Transverse colon (tissue), 4 donors: ENCODE measurements at places on chromosomes 12 and 14. TPM values are rescaled to one million over a fixed set of nuclear protein-coding genes. Genes with fewer than 3 reads are reported as not detected.

The DLK1 gene
- total RNA-seq: not detected

The GPR135 gene
- total RNA-seq: 7.4 TPM

The TC2N gene
- total RNA-seq: 65.5 TPM

The VRTN gene
- total RNA-seq: not detected

The GPR162 gene
- 3.1 TPM for total RNA-seq

The PIWIL1 gene
- not detected for total RNA-seq

The HELB gene
- total RNA-seq: 1.4 TPM

DNA sequence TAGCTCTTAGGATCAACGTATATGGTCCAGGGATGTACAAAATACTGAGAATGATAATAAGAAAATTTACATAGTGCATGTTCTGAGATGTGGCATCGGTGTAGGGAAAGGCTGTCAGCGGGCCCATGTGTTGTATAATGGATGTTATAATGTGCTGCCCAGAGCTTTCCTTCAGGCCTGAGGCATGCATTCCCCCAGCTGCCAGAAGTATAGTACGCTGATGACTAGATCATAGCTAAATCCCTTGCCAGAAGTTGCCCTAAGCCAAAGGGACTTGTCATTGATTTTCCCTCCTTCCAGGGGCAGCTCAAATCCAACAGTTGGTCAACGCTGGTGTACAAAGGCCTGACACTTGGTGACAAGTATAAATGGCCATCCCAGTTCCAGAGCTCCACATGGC lies 6.5 kb upstream of the OR11G2 start:
- H3K27me3 ChIP-seq: no peaks in the 10 kb centered on the region
- no peaks in the 10 kb centered on the region for H3K36me3 ChIP-seq
- H3K4me3 ChIP-seq: no peak overlapping the region

DNA sequence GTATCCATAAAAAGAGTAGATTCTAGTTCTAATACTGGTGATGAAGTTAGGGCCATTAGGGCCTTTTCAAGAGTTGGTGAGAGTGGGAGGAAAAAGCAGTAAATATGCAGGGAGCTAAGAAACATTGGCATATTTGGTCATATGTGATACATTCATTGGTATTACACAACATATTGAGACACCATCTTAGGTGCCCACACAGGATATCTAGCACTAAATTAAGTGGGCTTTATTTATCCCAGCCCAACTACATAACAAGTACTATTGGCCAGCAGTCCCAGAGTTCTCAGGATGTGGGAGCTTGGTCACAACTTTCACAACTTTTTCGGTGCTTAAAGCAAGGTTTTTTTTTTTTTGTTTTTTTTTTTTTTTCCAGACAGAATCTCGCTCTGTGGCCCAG lies 2.0 kb upstream of the ING4 start:
- H3K4me1 ChIP-seq: peaks cover 9% of the 10 kb centered on the region
- no peaks in the 10 kb centered on the region for H3K36me3 ChIP-seq
- no peak overlapping the region for H3K4me3 ChIP-seq
- no peaks in the 10 kb centered on the region for H3K27me3 ChIP-seq
- no peak for DNase-seq

DNA sequence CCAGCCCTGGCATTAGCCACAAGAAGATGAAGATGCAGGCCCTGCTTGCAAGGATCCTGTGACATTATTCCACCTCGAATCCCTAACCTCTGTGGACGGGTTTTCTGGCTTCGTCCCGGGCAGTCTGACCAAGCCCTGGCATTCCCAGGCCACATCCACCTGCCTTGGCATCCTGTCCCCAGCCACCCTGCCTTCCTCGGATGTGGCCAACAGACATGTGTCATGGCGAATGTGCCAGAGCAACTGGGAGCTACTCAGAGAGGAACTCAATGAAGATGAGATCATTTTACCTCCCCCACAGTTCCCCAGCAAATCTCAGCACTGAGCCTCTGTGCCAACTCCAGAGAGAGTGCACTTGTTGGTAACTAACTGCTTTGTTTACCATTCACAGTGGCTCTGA lies 33.5 kb upstream of the KCNA5 start:
- H3K4me1 ChIP-seq: no peaks in the 10 kb centered on the region
- H3K36me3 ChIP-seq: no peaks in the 10 kb centered on the region
- DNase-seq: no peak
- no peak overlapping the region for H3K4me3 ChIP-seq
- H3K27ac ChIP-seq: no peak overlapping the region

- no peak overlapping the region for H3K27ac ChIP-seq
- no peaks in the 10 kb centered on the region for H3K36me3 ChIP-seq
- no peak for DNase-seq
- H3K27me3 ChIP-seq: peaks cover 100% of the 10 kb centered on the region
- H3K4me3 ChIP-seq: peak overlapping the region; percentile 40
- H3K4me1 ChIP-seq: peaks cover 42% of the 10 kb centered on the region
Measured at GRCh38 chr12:53995378-53996239, 4.4 kb upstream of the HOXC9 start.

DNA sequence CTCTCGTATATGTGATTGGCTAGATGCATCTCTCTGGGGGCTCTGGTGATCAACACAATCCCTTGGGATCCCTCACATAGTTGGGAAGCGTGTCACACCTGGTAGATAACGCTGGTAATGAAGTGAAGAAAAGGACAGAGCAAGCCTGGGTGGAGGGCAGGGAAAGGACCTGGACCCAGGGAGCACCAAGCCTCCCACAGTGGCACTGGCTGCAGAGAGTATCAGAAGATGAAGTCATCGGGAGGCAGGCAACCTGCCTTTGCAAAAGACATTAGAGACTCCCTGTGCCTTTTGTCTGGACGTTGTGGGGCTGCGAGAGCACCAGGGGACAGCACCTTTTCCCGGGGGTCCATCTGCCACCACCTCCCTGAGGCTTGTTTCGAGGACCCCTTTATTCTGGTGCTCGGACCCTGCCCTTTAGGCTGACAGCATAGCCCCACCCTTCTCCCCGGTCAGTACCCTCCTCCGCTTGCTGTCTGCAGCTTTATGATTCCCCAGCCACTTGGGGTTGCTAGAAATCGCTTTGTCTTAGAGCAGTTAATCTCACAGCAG lies 116.4 kb downstream of the EML1 start:
- H3K4me1 ChIP-seq: no peaks in the 10 kb centered on the region
- H3K27me3 ChIP-seq: no peaks in the 10 kb centered on the region
- H3K36me3 ChIP-seq: no peaks in the 10 kb centered on the region
- no peak overlapping the region for H3K4me3 ChIP-seq

GRCh38 chr14:38309522-38310277 lies 53.8 kb upstream of the CLEC14A start:
- H3K4me1 ChIP-seq: no peaks in the 10 kb centered on the region
- H3K27me3 ChIP-seq: no peaks in the 10 kb centered on the region

GRCh38 chr14:22922294-22922693 lies 3.3 kb upstream of the RBM23 start:
- H3K36me3 ChIP-seq: peaks cover 20% of the 10 kb centered on the region
- no peak for DNase-seq
- peaks cover 7% of the 10 kb centered on the region for H3K4me1 ChIP-seq

DNA sequence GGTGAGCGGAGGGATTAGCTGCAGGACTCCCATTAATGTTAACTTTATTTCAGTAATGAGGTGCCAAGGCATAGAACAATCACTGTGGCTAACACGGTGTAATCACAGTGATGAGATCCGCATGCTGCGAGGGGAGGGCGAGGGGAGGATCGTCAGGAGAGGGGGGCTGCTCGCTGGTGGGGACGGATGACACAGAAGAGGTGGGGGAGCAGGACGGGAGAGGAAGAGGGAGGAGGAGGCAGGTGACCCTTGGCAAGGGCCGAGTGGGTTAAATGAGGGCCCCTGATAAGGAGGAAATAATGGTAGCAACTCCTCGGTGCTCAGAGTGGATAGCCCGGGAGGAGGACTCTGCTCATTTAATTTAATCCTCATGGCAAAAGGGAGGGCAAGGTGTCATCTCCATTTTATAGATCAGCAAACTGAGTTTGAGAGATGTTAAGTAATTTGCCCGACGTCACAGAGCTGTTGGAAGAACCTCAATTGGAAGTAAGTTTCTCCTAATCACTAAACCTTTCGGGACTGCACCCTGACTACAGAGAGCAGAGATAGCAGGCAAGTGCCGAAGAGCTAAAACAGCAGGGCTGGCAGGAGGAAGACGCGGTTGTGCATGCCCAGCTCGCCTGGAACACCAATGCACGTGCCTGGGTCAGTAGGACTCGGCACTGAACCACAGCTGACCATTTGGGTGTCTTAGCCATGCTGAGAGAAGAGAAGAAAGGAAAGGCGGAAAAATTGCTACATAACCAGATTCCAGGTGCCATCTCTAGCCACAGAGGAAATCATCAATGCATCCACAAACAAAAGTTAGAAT lies 43.0 kb downstream of the SPRING1 start:
- H3K27me3 ChIP-seq: peaks cover 21% of the 10 kb centered on the region
- H3K4me1 ChIP-seq: peaks cover 15% of the 10 kb centered on the region
- H3K4me3 ChIP-seq: no peak overlapping the region
- DNase-seq: no peak
- no peak overlapping the region for H3K27ac ChIP-seq

- no peak overlapping the region for H3K27ac ChIP-seq
- H3K4me1 ChIP-seq: no peaks in the 10 kb centered on the region
- no peaks in the 10 kb centered on the region for H3K27me3 ChIP-seq
- DNase-seq: no peak
Measured at GRCh38 chr14:72352012-72352411, 419.8 kb downstream of the RGS6 start.

DNA sequence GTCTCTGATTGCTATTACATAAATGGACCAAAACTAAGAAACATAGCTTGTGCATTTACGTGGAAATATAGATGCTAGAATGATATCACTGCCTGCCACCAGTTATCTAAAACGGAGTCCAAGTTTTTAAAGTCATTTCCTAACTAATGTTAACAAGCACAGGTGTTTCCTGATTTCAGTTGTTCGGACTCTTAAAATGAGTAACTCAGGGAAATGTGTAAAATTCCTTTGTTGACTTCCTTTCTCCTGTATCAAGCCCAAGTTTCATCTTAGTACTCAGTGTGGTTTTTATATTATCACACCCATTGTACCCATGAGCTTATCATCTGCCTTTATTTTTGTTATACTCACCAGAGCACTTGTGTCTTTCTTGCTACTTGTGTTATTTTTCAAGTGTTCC lies 13.2 kb upstream of the PRKCH start:
- H3K4me3 ChIP-seq: no peak overlapping the region
- DNase-seq: no peak
- no peaks in the 10 kb centered on the region for H3K27me3 ChIP-seq
- H3K4me1 ChIP-seq: no peaks in the 10 kb centered on the region
- H3K27ac ChIP-seq: no peak overlapping the region

DNA sequence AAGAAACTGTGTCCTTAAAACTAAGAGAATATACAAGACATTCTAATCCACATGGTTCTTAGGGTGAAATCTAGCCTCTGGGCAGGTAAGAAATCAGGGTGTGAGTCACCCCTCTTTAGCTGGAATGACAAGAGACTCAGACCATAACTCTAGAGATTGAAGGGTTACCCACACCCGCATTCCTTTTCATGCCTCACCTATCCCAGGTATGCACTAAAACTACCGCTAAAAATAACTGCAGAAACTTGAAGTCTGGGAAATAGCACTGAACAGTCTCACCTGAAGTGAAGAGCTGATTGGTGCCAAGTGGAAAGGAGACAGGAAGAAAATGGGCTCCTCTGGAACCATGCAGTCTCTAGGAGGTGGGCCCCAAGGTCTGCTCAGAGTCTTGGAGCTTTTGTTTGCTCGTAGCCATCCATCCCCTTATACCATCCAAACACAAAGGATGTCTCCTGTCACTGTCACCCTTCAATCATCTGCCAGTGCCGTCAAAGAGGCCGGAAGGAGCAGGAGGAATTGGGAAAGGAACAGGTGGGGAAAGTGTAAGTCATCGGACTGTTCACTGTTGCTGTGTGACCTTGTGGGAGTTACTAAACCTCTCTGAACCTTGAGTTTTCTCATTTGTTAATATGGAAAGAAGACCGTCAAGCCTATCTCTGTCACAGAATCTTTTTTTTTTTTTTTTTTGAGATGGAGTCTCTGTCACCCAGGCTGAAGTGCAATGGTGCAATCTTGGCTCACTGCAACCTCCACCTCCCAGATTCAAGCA lies 22.4 kb downstream of the DDX47 start:
- H3K4me3 ChIP-seq: no peak overlapping the region
- no peak for DNase-seq
- H3K36me3 ChIP-seq: peaks cover 9% of the 10 kb centered on the region
- peak overlapping the region; percentile 36 for H3K27ac ChIP-seq
- no peaks in the 10 kb centered on the region for H3K27me3 ChIP-seq

DNA sequence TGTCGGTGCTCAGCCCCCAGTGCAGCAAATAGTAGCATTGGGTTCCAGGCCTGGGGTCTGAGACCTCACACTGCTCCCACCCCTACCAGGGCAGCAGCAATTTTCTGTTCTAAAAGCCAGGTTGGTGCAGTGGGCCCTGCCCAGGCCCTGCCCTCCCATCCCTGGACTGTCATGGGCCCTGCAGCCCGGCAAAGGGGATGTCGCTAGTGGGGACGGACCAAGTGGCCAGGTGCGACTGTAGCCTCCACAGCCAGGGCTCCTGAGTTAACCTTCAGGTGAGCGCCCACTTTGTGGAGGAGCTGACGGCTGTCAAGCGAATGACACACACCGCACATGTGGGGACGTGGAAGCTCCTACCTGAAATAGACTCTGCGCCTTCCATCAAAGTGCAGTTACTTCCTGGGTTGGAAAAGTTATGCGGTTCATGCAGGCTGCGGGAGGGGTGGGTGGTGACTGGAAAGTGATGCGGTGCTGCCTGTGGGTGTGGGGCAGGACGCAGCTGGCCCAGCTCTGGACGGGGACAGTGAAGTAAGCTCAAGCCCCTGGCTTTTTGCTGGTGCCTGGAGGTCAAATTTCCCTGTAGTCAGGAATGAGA lies 1.5 kb downstream of the INF2 start:
- peak overlapping the region; percentile 94 for H3K27ac ChIP-seq
- H3K4me1 ChIP-seq: peaks cover 69% of the 10 kb centered on the region
- no peaks in the 10 kb centered on the region for H3K36me3 ChIP-seq

GRCh38 chr14:55136241-55136640 lies 7.2 kb downstream of the LGALS3 start:
- no peak overlapping the region for H3K4me3 ChIP-seq
- H3K4me1 ChIP-seq: peaks cover 37% of the 10 kb centered on the region
- no peaks in the 10 kb centered on the region for H3K36me3 ChIP-seq

DNA sequence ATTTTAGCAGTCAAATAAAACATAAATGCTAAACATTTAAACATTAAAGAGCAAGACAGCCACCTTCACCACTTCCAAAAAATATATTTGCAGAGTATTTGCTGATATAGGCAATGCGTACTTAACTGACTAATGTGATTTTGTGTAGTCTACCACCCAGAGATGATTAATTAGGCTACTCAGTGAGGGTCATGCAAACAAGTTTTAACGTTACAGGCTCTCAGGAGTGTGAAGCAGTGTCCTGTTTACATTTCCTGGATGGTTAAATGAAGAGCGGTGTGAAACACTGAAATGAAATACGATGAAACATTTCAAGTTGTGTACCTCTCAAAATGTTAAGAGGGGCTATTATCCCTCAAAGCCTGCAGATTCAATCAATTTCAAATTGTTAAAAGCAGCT lies 165.8 kb upstream of the LRIG3 start:
- no peak overlapping the region for H3K4me3 ChIP-seq
- peaks cover 41% of the 10 kb centered on the region for H3K4me1 ChIP-seq

DNA sequence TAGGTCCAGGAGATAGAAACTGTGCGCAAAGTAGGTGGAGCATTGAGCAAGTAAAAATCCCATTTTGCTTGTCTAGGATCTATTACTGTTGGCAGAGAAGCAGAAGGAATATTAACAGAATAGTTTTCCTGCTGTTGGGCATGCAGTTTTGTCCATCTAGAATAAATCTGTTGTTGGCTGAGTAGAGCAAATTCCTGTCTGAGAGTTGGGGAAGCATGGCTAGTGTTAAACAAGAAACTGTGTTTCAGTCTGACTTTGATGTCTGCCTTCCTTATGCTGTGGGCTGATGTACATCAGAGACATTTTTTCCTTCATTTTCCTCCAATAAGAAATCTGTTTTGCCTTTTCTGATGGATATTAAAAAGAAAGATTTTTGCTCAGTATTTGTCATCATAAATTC lies 98.2 kb downstream of the RAD52 start:
- H3K27me3 ChIP-seq: no peaks in the 10 kb centered on the region
- H3K36me3 ChIP-seq: no peaks in the 10 kb centered on the region
- H3K27ac ChIP-seq: peak overlapping the region; percentile 57
- no peak overlapping the region for H3K4me3 ChIP-seq
- DNase-seq: no peak
